ENCODE measurements at places on chromosomes 2 and 18. TPM values are rescaled to one million over a fixed set of nuclear protein-coding genes. Genes with fewer than 3 reads are reported as not detected.

The VWA3B gene
- 0.73 TPM for total RNA-seq

The APCDD1 gene
- 41.6 TPM for total RNA-seq

The LRRC30 gene
- not detected for total RNA-seq

The NEDD4L gene
- 160 TPM for total RNA-seq

The ALPI gene
- not detected for total RNA-seq

The IL36B gene
- not detected for total RNA-seq

The DSG1 gene
- total RNA-seq: 0.27 TPM

The DPP10 gene
- 78.0 TPM for total RNA-seq

GRCh38 chr18:12257996-12258718, 4.0 kb downstream of the CIDEA start:
- DNase-seq: no peak

DNA sequence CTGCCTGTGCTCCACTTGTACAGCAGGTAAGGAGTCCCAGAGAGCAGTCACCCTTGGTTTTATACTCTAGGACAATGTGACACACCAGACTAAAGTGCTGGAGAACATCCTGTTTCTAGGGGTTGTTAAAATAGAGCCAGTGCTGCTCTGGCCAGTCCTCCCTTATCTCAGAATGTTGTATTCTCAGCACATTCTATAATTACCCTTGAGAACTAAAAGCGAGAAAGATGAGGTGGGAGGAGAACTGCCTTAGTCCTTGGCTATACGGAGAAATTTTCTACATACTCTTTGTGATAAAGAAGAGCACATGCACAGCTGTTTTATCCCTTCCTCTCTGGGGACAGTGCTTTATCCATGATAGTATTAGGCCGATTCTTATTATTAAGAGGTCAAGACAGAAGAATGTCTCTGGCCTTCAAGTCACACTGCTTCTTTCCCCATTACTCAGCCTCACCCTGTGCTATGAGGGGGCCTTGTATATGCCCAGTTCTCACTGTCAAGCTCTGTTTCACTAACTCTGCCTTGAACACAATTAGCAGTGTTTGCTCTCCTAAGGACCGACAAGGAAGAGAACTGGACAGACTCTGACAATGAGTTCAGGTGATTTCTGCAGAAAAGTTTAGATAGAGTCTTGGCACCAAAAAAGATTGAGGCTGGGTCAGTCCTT, 385.8 kb downstream of the TRIB2 start:
- no peak for DNase-seq

- no peak for DNase-seq
Measured at GRCh38 chr2:98522854-98523253, 78.2 kb downstream of the INPP4A start.

- DNase-seq: no peak
Measured at GRCh38 chr2:83459456-83459855, 999.6 kb downstream of the SUCLG1 start.

- no peak for DNase-seq
Measured at GRCh38 chr18:26327062-26327461, 100.8 kb downstream of the TAF4B start.

GRCh38 chr2:224944707-224945547, 97.3 kb downstream of the DOCK10 start:
- DNase-seq: no peak

GRCh38 chr2:240831594-240832204, 11.7 kb upstream of the KIF1A start:
- no peak for DNase-seq

- no peak for DNase-seq
Measured at GRCh38 chr2:10762651-10763460, 41.4 kb downstream of the ATP6V1C2 start.

DNA sequence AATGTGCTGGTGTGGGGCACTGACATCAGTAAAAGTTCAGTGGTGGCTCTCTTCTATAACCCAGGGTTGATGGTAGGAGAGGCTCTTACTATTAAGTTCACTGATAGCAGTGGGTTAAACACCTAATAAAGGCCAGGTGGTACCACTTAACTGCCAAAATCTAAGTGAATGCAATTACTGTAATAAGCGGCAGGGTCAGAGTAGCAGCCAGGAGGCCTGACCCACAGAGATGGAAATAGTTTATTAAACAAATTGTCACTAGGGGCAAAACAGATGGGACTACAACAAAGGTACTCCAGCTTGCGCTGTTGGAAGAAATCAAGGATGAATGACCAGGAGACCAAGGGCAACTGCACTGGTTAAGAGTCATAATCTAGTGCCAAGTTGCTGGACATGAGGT, 26.6 kb downstream of the ZSWIM2 start:
- no peak for DNase-seq

DNA sequence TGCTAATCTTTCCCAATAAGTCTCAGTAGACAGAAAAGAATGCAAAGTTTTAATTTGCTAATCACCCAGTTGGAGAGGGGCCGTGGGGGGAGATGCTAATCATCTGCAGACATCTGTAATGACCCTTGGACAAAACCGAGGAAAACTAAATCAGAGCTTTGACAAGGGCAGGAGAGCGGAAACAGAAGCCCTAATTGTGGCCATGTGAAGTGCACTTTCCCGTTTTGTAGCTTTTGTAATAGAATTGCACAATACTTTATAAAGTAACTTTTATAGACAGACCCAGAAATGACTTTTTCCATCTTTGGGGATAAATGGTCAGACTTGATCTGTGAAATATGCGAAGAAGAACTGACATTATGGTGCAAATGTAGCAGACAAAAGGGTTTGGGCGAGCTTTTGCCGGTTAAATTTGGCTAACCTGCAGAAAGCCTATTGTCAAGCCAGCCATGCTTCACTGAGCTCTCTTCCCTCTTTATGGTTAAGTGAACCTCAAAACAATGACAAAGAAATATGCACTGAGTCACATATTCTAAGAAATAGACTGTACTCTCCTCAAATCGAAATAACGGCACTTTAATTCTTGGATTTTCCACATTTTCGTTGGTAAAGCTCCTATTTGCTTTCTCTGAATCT, 980.1 kb upstream of the POU3F3 start:
- DNase-seq: no peak

GRCh38 chr2:4937550-4937949, 754.6 kb upstream of the SOX11 start:
- no peak for DNase-seq

- DNase-seq: no peak
Measured at GRCh38 chr18:59846814-59847490, 52.8 kb upstream of the PMAIP1 start.

- no peak for DNase-seq
Measured at GRCh38 chr2:222796413-222797103, 64.3 kb upstream of the ACSL3 start.

DNA sequence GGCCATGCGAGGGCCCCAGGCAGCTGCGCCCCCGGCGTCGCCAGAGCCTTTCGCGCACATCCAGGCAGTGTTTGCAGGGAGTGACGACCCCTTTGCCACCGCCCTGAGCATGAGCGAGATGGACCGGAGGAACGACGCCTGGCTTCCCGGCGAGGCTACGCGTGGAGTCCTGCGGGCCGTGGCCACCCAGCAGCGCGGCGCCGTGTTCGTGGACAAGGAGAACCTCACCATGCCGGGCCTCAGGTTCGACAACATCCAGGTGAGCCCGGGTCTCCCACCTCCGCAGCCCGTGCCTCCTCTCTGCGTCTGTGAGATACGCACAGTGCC, 8.9 kb downstream of the TRAPPC12 start:
- no peak for DNase-seq

- no peak for DNase-seq
Measured at GRCh38 chr2:113818382-113818951, 62.0 kb upstream of the SLC35F5 start.

DNA sequence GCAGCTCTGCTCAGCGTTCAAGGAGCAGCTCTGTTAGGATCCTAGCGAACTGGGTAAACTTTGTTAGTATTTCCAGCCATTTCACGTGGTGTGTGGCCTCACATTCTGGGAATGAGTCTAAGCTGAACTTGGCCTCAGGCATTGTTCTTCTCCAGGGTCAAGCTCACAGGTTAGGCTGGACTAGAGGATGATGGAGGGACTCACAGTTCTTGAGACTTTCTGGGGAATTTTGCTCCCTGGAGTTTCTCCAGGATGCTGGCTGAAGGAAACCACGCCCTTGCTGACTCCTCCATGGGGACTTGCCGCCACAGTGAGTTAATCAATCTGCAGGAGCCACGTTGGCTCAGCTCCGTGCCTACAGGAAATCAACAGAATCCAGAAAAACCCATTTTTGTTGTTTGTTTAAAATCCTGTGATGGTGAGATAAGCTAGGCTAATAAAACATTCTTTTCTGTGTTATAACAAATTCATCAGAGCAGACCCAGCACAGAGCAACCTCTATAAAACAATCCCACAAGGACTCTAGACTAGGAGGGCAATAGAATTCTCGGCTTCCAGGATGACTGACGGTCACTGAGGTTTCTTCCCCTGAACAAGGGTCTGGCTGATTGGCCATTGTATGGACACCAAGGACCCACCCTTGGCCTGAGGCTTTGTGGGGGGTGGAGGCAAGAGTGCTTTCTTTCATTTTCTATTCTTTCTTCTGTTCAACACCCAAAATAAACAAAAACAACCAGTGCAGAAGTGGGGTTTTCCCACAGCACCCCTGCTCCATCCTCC, 12.6 kb downstream of the CNDP1 start:
- no peak for DNase-seq

- no peak for DNase-seq
Measured at GRCh38 chr18:56913941-56914340, 232.9 kb upstream of the BOD1L2 start.

DNA sequence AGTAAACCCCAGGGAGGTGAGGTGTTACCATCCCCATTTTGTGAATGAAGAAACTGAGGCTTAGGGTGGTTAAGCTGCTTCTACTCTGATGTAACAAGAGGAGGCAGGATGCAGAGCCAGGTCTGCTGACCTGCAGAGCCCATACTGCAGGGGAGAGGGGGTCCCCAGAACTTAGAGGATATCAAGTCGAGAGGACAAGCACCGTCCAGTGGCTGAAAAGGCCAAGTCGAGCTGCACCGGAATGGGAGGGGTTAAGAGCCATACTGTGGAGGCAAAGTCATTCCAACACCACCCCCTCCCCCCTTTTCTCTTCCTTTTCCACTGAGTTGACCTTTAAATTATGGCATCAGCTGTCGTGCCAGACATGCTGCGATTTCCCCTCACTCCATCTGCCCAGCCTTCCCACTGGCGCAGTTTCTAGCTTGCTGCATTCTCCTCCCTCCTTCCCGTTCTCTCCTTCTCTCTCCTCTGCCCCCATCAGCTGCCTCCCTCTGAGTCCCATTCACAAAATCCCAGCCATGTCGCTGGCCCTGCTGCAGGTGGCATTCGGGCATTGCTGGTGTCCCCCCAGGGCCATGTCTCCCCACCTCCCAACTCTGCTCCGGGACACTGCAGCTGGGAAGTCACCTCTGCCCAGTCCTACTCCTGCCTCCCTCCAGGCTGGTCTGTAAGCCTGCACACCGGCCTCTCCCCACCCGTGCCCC, 346.9 kb downstream of the DYSF start:
- peak; percentile 89 for DNase-seq
